SIG-M5 (cell line): ENCODE measurements at places on chromosomes 3 and 15.

DNA sequence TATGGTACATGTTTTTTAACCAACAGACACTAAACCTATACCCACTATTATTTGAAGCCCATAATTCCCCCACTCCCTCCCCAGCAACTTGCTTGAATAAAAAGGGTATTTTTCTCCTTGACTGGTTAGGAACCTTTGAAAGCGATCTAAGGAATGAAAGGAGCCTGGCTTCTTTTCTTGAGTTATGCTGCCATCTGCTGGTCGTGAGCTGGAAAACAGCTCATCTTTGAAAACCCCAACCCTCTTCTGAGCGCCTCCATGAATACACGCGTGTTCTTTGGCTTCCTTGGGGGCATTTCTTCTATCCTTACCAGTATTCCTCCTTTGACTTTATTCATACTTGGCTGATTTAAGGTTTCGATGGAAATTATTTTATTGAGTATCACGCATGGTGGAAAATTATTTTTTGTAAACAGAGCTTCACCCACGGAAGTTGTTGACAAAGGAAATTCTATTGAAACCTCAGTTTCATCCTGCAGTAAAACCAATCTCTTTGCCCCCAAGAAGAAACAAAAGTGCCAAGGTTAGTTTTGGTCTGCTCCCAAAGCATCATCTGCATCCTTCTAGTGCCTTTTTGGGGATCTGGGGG lies 171.6 kb downstream of the SV2B start:
- no peak for DNase-seq

GRCh38 chr3:102361101-102361500 lies 73.7 kb upstream of the ZPLD1 start:
- no peak for DNase-seq

DNA sequence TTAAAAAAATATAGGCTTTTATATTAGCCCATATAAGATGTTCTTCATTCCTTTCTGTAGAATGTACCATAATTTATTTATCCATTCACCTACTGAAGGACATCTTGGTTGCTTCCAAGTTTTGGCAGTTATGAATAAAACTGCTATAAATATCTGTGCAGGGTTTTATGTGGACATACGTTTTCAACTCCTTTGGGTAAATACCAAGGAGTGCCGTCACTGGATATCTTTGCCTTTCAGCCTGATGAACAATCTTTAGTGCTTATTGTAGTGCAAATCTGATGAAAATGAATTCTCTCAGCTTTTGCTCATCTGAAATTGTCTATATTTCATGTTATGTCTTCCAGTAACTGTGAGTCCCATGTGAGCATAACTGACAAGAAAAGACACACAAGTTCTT lies 26.6 kb upstream of the BLM start:
- DNase-seq, result no peak

DNA sequence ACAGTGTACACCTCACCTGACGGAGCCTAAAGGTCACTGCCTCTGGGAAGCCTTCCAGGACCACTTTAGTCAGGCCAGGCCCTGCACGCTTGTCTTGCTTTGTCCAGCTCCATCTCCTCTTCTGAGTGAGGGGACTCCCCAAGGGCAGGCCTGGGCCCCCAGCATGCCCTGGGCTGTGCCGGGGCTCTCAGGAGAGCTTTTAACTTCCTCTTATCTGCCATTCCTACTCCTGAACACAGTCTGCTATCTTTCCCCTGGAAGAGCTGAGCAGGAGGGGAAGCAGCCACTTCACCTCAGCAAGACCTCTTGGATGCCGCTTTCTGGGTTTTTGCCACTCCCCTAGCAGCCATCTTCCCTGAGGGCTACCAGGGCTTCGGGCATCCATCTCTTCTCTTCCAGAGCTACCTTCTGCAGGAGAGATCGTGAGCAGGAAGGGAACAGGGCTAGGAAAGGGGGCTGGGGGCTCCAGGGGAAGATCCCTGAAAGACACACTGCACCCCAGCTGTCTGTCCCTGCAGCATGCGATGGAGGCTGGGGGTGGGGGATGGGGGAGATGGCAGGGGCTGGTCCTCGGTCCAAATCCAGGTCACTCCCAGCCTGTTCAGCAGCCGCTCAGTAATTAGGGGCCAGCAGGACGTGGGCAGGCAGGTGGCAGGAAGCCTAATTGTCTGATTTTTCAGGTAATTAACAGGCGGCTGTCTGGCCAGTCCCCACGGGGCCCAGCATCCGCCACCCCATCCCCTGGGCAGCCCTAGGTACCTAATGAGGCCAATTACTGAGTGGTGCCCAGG lies 19.9 kb upstream of the RPL29 start:
- no peak for DNase-seq

DNA sequence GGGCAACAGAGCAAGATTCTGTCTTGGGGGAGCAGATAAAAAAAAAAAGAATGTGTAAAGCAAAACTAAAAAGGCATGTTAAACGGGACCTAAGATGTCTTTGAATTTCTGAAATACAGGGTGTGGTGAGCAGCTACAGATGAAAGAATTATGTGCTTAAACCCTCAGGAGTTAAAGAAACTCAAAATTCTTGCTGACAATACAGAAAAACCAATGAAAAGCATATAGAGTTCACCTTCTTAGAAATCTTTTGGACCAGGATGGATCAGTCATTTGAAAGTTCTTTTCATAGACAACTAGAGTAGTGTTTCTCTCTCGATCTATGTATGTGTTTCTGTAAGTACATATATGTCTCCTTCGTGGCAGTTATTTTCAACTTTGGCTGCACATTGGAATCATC lies 31.4 kb downstream of the TUBGCP4 start:
- no peak for DNase-seq

- DNase-seq, result no peak
Observed at GRCh38 chr3:138461896-138462295, 27.5 kb downstream of the ESYT3 start.

DNA sequence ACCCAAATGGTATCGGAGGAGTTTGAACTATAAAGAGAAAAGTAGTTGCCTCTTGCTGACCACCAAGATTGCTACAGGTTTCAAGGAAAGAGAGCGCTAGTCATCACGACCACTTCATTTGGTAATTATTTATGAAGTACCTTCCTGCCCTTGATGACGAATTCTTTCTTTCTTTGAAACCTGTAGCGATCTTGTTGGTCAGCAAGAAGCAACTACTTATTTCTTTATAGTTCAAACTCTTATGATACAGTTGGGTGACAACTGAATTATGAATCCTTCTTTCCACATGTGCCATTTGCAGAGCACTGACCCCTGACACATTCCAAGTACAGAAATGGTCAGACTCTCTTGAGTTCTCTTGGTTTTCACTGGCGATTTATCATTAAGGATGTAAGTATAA lies 46.8 kb downstream of the THRB start:
- no peak for DNase-seq

DNA sequence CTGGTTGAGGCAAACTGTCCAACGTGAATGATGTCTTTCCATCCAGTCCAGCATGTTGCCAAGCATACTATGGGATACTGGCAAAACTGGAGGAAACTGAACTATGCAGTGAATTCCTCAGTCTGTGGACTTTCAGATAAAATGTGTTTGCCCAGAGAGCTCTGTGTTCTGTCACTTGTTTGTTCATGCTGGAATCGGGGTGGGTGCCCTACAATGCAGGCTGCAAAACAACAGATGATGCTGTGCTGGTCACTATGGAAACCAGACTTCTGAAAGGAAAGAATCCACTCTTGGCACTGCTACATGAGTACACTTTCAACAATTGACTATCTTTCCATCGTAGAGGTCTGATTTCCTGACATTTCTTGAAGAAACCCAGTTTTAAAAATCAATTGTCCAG lies 272.5 kb upstream of the ARHGEF26 start:
- no peak for DNase-seq

DNA sequence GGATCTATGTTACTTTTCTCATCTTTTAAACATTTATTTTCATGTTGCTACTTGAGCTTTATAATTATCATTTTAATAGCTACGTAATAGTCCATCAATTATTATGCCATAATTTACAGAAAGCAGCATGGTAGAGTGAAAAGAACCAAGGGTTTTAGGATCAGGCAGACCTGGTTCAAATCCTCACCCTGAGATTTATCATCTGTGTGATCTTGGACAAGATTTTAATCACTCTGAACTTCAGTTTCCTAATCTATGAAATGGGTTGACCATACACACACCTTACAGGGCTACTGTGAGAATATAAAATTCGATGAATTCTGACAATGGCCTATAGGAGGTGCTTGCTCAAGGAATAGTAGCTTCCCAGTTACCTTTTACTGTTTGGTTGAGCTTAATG lies 27.1 kb downstream of the BOC start:
- no peak for DNase-seq

GRCh38 chr3:7874116-7874515 lies 627.5 kb upstream of the LMCD1 start:
- no peak for DNase-seq

GRCh38 chr3:187678726-187679268 lies 8.6 kb upstream of the SST start:
- DNase-seq, result no peak

- DNase-seq, result no peak
Observed at GRCh38 chr3:27596334-27596841, 112.2 kb upstream of the SLC4A7 start.

- no peak for DNase-seq
Observed at GRCh38 chr3:70980646-70981170, 602.8 kb downstream of the FOXP1 start.

DNA sequence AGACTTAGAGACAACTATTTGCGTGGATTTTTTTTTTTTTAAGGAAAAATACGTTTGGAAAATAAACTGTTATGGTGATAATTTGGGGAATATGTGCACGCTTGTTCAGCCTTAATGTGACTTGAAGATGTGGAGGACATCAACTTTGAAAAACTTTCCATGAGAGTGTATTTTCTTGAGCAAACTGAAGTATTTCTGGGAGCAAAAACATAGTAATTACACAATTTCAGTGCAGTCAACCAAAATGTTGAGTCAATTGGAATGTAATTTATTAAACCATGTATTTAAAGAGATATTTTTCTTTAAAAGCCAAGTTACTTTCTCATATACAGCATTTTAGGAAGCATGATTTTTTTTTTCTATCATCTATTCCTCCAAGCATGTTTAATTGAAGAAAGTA lies 80.3 kb upstream of the FLNB start:
- DNase-seq, result no peak

DNA sequence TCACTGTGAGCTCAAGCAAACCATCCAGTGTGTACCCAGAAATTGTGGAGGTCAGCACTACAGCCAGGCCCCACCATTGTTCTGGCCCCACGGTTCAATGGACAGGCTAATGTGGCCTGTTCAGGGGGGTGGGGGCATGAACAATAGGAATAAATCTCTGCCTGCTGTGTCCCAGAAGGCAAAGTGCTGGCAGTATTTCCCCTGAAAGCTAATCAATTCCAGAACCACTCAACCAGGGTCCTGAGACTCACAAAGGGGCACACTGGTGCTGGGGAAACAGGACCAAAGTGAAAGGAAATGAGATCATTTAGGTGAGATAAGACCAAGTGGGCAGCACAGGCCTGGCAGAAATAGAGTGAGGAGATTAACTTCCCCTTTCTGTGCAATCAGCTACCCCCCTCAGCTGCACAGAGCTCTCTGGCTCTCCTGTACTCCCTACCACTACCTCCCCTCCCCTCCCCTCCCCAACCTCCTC lies 11.5 kb downstream of the CRYGS start:
- peak; percentile 6 for DNase-seq

- no peak for DNase-seq
Observed at GRCh38 chr3:100641471-100642032, 32.2 kb downstream of the ADGRG7 start.

DNA sequence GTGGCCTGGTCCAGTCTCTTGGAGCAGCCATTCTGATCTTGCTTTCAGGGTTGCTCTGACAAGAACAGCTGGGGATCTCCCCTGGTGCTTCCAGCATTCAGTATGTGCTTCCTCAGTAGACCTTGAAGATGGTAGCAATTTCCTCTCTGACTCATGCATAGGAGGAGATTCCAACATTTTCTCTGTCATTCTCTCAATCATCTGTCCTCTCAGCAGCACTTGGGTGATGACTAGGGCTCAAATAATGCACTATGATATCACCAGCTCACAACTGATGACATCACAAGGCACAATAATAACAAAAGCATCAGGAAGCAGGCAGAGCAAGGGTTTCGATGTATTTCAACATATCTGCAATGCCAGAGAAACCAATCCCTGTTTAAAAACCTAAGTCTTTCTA lies 52.7 kb downstream of the NFKBIZ start:
- DNase-seq, result no peak

DNA sequence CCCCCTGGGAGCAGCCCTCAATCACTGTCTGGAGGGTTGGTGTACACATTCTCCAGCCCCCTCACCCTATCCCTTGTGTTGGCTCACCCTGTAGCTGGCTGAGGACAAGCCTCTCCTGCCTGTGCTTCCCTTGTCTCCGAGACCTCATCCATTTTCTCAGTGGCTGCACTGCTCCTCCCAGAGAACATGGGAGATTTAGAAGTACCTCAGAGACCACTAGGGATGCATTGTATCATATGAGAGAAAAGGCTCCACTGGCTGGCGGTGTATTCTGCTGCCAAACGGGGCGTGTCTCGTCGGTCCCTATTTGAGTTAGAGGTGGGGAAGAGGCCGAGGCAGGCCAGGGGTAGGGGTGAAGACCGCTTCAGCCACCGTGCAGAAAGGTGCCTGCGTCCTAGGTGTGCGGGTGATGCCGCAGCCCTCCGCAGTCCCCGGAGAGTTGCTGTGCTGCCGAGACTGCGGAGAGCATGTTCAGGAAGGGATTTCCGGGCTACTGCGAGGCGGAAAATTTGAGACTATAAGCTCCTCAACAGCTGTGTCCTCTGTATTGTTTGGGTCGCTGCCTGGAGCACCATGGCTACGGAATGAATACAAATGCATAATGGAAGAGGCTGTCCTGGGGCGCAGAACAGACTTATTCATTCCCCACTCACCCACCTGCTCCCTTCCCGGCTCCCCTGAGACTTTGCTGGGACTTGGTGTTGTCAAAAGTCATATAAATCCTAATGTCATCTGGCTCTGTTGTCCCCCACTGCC lies 43.8 kb downstream of the SPSB4 start:
- no peak for DNase-seq

- DNase-seq, result no peak
Observed at GRCh38 chr3:55434789-55435188, 52.3 kb downstream of the WNT5A start.

DNA sequence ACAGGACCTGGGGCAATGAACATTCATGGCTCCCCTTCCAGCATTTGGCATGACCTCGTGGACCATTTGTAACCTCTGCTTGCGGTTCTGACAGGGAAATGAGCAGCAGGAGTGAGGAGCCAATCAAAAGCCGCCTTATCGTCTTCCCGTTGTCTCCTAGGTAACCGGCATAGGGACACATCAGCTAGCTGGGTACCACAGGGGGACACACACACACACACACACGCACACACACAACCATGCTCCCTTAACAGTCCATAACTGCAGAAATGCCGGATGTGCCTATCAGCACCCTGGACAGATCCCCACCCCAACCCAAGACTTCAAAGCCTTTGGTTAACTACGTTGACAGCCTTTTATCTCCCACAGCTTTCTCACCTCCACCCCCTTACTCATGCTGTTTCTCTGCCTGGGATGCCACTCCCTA lies 53.4 kb upstream of the CCDC174 start:
- no peak for DNase-seq

- DNase-seq, result no peak
Observed at GRCh38 chr3:117518364-117518763, 808.8 kb downstream of the TUSC7 start.
